Activated naive CD4-positive, alpha-beta T cell treated with anti-CD3 and anti-CD28 coated beads, Interleukin-2, amount 50 U/mL, for 72 hours (primary cell): ENCODE measurements at places on chromosomes 16 and 17. TPM values are rescaled to one million over a fixed set of nuclear protein-coding genes. Genes with fewer than 3 reads are reported as not detected.
A peak's percentile ranks its signal among the peaks of the same experiment; 100 is the strongest.

Gene SOX8
- total RNA-seq: 5.9 TPM

Gene CMTM1
- total RNA-seq: 13.0 TPM

Gene KRTAP2-3
- total RNA-seq: not detected

Gene KRT28
- not detected for total RNA-seq

Gene CLEC19A
- total RNA-seq: not detected

Gene KRT23
- total RNA-seq: not detected

Gene IGSF6
- not detected for total RNA-seq

DNA sequence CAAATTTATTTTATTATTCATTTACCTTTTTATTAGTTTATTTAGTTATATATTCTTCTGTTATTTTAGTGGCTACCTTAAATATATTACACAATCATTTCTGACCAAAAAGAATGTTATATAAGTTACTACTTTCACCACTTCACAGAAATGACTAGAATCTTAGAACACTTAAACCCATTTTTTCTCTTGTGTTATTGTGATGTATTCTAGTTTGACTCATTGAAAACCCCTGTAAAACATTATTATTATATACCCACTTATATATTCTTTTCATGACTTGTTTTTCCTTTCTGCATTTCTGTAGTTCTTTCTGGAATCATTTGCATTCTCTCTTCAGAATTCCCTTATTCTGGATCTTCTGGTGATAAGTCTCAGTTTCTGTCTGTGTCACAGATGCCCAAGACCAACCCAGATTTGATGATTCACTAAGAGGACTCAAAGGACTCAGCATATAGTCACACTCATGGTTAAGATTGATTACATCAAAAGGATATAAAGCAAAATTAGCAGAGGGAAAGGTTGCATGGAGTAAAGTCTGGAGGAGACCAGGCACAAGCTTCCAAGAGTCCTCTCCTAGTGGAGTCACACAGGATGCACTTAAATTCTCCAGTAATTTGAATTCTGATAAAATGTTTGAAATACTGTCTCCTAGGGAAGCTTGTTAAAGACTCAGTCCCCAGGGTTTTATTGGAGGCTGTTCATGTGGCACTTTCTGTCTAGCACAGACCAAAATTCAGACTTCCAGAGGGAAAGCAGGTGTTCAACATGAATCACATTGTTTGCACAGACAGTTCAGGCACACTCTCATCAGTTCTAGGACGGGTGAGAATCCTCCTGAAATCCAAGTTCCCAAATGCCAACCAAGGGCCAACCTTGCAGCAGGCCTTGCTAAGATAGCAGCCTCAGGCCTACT, 7.7 kb downstream of the GINS3 start:
- DNase-seq: no peak

- DNase-seq: peak; percentile 71
Measured at GRCh38 chr17:740240-741017, 8.0 kb downstream of the TLCD3A start.

- peak; percentile 78 for DNase-seq
Measured at GRCh38 chr17:19645734-19646201, 2.8 kb upstream of the ALDH3A2 start.

DNA sequence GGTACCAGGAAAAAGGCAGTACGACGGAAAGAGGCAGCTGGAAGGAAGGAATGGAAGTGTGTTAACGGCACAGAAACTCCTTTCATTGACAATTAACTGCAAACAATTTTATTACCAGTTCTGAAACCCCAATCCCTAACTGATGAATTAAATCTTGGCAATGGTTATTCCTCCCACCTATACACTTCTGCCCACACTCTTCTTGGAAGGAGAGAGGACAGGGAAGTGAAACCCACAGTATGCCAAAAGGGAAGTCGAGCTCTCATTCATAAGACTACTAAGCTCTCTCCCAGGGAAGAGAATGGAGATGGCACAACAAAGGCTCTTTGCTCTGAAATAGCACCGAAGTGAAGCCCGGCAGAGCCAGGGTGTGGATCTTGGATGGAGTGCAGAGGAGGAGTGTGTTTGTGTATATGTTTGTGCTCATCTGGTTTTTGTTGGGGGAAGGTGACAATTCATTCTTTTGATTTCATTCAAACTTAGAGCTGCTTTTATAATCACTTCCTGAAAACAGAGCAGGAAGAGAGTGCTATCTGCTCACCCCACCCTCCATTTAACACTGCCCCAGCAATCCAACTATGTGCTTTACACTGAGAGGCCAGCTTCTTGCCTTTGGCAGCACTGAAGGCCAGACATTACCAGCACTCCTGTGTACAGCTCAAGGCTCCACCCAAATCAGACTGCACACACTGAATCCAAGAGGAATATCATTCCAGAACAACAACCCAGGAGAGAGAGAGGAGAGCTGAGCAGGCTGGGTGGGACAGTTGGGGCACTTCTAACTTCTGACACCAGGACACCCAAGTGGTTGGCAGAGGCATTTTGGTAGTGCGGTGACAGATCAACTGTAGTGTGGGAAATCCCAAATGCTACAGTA, 68.7 kb downstream of the HIC1 start:
- DNase-seq: no peak

DNA sequence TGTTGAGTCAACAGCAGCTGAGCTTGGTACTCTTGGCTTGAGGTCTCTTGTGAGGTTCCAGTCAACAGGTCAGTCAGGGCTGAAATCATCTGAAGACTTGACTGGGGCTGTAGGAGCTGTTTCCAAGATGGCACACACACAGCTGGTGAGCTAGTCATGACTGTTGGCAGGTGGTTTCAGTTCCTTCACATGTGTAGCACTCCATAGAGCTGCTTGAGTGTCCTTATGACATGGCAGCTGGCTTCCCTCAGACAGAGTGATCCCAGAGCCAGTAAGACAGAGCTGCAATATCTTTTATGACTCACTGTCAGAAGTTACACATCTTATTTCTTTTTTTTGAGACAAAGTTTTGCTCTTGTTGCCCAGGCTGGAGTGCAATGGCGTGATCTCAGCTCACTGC, 19.5 kb upstream of the GAS7 start:
- DNase-seq: no peak

DNA sequence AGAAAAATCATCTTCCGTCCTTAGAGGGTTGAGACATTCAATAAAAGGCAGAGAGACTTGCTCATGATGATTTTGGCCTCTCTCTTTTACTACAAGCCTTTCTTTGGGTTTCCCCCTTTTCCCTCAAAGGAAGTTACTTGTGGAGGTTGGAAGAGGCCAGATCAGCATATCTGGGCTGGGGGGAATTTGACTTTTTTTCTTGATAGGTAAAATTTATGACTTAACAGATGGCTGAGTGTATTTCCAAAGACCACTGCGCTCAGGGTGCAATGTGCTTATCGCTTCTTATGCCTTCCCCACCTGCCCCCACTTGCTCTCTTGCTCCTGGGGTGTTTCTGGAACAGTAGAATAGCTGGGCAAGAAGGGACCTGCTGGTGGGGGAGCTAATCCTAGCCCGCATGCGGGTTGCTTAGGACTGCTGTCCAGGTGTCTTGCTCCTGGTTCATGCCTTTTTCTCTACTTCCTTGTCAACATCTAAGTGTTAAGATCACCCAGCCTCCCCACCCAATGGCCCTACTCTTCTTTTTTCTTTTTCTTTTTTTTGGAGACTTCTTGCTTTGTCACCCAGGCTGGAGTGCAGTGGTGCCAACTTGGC, 131.9 kb downstream of the MSI2 start:
- DNase-seq: no peak

- no peak for DNase-seq
Measured at GRCh38 chr16:88013091-88013609, 61.9 kb downstream of the BANP start.

- DNase-seq: no peak
Measured at GRCh38 chr16:86095131-86095752, 196.3 kb downstream of the IRF8 start.

DNA sequence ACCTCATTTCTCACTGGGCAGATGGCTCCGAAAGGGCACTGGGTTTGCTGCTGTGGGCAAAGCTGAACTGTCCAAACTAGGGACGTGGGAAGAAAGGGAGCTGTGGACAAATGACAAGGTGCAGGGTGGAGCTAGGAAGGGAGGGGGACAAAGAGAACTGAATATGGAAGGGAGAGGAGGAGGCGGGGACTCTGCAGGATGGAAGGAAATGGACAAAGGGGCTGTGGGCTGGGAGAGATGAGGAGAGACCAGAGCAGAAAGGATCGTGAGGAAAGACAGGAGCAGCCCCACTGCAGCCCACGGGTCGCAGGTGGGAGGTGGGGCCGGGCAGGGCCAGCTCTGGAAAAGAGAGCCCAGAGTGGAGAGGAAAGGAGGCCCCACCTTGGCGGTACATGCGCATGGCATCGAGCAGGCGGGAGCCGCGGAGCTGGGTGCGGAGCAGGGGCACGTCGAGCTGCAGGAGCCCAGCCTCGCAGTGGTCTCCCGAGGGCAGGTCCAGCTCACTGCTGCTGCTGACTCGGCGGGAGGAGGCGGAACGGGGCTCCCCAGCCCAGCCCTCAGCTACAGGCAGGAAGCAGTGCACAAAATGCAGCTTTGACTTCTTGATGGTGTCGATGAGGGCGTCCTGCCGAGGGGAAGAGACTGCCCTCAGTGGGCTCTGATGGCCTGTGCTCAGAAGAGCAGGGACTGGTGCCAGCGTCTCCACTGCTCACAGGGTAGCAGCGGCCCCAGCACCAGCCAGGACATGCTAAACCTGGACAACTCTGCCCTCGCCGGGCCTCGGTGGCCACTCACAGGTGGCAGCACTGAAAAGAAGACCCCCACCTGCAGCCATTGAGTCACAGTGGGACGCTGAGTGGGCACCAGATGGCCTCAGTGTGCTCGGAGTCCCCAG, 66.8 kb downstream of the PIPOX start:
- no peak for DNase-seq

DNA sequence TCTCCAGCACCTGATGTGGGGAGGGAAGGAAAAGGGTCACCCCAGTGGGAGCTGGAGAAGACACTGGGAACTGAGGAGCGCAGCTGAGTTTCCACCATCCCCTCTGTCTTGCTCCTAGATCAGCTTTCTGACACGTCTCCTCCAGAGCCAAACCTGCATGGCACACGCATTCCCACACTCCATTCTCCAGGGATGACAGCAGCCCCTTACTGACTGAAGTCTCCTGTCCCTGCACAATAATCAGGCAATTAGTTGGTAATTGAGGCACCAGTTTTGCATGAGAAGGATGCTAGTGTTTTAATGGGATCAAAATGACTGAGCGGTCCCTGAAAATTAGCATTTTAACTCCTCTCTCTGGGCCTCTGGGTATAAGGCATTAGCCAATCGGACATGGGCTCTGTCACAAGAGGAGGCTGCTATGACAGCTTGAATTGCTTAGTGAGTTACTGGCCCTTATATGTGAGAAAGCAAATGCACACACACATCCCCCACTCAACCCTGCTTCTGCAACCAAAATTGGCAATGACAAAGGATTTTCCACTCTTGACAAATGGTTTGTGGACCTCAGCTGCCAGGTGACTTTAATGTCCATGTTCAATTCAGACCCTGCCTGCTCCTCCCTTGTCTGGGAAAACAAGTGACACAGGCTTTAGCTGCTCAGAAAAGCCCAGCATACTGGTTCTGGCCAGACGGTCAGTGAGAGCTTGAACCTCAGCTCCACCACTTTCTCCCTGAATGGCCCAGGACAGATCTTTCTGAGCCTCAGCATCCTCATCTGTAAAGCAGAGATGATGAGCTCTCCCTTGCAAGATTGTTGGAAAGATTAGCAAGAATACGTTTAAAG, 57.2 kb upstream of the SREBF1 start:
- no peak for DNase-seq

- DNase-seq: no peak
Measured at GRCh38 chr16:84224554-84224953, 15.3 kb downstream of the KCNG4 start.

DNA sequence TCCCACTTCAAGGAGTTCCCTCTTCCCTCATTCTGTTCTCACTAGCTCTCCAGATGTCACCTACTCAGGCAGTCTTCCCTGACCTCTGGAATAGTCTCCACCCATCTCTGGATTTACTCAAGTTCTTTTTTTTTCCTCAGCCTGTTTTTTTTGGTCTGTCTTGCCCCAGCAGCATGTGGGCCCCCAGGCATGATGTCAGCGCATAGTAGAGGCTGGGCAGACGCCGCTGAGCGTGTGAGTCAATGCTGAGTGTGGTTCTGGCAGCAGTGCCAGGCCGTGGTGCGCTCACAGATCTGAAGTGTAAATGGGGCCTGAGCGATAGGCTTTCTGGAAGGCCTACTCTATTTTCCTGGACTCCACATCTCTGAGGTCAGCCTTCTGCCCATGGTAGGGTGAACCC, 2.7 kb upstream of the KCNJ18 start:
- DNase-seq: no peak

DNA sequence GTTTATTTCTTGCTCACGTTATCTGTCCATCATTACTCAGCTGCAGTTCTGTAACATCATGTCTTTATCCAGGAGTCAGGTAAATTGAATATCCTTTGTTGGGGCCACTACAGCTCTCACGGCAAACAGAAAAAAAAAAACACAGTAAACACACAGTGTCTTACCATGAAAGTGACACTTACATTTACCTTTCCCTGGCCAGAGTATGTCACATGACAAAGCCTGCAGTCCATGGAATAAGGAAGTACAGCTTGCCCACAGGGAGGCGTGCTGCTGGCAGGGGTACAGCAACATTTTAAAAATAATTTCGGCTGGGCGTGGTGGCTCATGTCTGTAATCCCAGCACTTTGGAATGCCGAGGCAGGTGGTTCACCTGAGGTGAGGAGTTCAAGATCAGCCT, 85.7 kb upstream of the HS3ST4 start:
- DNase-seq: no peak

DNA sequence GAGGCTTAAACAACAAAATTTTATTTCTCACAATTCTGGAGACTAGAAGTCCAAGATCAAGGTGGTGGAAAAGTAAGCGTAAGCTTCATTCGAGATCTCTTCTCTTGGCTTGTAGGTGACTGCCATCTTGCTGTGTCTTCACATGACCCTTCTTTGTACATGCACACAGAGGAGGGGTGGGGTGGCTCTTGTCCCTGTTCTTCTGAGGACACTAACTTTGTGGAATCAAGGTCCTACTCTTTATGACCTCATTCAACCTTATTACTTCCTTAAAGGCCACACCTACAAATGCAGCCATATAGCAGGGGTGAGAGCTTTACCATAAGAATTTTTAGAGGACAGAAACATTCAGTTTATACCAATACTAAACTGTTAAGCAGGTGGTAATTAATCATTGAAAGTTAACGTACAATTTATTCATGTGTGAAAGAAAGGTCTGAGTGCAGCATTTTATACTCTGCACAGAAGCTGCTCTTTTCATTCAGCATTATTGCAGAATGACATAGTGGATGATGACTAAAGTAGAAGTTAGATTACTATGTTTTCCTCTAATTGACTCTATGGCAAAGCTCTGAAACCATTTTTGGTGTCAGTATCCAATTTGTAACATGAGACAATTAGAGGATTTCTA, 139.9 kb upstream of the HLF start:
- DNase-seq: no peak

DNA sequence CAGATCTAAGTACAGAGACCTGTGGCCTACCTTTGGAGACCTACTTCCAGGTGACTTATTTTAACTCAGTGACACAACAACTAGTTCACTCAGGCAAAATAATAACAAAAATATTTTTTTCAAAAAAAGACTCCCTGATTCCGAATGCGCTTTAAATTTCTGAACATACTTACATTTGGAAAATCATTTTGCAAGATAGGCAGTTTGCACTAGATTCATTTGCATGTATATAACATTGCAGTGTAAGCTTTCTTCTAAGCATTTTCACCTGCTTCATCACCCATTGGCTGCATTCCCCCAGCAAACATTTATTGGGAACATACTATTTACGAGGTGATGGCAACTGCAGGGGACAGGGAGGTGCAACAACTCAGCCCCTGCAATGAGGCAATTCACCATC, 166.8 kb downstream of the GRIN2A start:
- DNase-seq: no peak
